ENCODE measurements at places on chromosomes 4 and X.
A peak's percentile ranks its signal among the peaks of the same experiment; 100 is the strongest.

- DNase-seq: peak; percentile 16
Measured at GRCh38 chr4:98828801-98829200, 100.1 kb downstream of the EIF4E start.

GRCh38 chrX:37542791-37543190, 28.7 kb upstream of the LANCL3 start:
- no peak for DNase-seq

GRCh38 chr4:117845270-117845669, 189.0 kb upstream of the NDST3 start:
- DNase-seq: no peak

DNA sequence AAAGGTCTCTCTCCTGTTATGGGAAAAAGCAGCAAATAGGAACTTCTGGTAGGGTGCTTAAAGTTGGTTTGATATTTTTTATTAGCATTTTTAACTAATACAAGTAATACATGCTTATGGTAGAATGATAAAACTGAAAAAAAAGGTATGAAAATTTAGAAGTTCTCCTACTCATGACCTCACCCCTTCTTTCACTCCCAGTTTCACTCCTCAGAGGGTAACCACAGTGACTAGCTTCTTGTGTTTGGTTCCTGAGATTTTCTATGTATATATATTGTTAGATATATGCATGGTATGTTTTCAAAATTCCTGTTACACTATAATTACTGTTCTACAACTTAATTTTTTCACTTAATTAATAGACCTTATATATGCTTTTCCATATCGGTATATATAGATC, 66.5 kb downstream of the AR start:
- no peak for DNase-seq

DNA sequence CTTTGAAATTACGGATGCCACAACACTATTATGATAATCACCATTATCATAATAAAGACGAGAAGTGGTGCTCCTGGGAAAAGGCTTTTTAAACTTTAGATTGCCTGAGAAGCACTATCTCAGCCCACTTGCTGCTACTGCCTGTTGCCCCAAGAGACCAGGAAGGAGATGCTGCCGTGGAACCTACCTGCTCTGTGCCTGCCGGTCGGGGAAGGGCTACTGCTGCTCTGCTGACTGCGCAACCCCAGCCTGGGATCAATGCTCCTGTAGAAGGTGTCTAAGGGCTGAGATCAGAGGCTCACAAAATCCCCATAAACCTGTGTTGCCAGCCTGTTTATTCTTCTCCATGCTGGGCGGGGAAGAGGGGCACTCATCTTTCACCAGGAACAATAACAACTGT, 145.3 kb upstream of the VCX3B start:
- no peak for DNase-seq

DNA sequence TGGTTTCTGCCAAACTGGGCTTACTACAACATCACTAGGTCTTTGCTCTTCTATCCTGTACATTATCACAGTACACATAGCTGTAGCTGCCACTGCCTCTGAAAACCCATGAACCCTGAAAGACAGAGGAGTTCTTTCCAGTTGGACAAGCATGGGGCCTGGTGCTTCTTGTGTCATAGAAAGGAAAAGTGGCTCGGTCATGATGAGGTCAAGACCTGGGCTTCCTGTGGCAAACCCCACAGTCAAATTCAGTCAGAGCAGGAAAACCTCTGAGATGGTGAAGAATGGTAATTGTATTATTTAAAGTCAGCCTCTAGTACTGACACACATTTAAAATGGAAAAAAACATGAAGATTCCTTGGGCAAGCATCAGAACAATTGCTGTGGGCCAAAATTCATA, 133.3 kb upstream of the PRPS2 start:
- DNase-seq: no peak

DNA sequence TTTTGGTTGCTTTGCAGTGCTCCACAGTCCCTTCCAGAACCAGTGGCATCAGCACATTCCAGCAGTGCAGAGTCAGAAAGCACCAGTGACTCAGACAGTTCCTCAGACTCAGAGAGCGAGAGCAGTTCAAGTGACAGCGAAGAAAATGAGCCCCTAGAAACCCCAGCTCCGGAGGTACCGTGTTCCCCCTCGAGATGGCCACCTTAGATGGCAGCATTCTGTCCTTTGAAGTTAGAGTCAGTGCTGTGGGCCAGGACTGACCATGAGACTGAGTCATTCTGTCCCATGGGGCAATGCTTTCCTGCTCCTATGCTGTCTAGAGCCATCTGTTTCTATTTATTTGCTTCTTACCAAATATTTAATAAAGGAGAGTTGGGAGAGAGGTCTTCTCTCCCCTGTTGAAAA, 112.3 kb downstream of the KLHL8 start:
- DNase-seq: peak; percentile 71

DNA sequence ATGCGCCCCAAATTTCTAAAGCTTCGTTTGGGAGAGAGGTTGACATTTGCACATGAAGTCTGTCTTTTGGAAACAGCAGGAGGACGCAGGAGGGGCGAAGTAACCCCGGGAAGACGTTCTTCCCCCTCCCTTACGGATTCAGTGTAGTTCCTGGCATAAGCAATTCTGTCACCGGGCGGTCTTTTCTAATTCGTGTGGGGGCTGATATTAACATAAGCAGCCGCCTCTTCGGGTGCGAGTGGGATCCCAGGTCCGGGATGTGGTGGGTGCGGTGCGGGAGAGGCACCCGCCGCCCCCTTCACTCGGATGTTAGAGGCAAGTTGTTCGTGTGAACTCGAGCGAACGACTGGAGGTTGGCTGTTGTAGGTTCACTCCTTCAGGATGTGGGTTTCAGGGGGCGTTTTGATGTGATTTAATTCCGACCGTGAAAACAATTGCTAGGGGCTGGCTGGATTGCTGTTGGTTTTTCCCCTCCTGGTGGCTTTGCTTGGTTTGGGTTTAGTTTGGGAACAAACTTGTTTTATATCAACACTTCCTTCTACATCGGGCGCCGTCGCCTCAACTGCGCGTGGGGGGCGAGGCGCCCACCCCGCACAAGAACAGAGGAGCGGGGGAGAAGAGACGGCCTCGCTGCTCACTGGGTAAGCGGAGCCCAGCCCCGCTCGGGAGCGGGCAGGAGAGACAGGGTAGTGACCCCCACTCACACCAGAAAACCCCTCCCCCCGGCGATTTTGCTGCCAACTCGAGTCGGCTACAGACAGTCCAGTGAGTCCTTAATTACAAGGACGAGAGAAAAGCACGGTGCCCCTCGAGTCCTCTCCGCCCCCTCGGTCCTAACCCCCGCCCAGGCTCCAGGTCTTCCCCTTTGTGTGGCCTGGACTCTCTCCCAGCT, 2.9 kb upstream of the LEF1 start:
- DNase-seq: peak; percentile 58

DNA sequence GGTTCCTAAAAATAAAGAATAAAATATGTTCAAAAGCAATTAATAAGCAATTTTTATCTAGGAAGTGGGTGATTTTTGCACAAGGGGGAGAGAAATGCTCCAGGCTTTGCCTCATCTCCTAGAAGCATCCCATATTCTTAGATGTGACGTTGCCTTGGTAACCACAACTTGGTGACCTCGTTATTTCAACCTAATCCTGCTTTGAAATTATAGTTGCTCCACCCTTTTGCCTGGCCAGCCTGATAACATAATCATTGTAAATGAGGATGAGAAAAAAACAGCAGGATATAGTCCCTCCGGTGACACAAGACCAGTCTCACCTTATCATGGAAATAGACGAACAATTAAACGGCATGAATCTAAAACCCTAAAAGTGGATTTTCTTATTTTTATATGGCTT, 194.4 kb downstream of the QDPR start:
- DNase-seq: no peak

- peak; percentile 9 for DNase-seq
Measured at GRCh38 chr4:154416190-154416547, 75.4 kb downstream of the DCHS2 start.

DNA sequence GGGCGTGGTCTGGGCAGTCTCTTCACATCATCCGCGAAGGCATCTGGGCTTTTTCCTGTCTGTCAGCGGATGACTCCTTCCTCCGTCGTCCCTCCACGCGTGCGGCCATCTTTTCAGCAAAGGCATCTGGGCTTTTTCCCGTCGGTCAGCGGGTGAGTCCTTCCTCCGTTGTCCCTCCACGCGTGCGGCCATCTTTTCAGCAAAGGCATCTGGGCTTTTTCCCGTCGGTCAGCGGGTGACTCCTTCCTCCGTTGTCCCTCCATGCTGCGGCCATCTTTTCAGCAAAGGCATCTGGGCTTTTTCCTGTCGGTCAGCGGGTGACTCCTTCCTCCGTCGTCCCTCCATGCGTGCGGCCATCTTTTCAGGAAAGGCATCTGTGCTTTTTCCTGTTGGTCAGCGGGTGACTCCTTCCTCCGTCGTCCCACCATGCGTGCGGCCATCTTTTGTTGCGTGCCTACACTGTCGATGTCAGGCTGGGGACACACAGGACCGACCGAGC, 12.3 kb upstream of the TMEM271 start:
- DNase-seq: no peak

DNA sequence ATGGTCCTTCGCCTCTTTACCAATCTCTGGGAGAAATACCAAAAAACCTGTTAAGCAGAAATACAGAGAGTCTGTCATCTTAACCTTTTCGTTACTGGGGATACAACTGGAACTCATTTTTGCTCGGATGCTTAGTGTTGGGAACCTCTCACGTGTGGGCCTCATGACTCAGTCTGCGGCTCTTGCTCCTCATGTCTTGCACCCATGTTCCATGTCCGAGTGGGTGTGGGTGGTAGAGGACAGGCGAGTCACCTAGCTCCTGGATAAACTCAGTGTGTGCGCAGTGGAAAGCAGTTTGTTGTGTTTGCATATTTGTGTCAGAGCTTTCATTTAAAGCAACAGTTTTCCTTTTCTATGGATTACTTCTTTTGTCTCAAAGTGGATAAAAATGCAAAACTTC, 70.6 kb downstream of the TNIP2 start:
- no peak for DNase-seq

DNA sequence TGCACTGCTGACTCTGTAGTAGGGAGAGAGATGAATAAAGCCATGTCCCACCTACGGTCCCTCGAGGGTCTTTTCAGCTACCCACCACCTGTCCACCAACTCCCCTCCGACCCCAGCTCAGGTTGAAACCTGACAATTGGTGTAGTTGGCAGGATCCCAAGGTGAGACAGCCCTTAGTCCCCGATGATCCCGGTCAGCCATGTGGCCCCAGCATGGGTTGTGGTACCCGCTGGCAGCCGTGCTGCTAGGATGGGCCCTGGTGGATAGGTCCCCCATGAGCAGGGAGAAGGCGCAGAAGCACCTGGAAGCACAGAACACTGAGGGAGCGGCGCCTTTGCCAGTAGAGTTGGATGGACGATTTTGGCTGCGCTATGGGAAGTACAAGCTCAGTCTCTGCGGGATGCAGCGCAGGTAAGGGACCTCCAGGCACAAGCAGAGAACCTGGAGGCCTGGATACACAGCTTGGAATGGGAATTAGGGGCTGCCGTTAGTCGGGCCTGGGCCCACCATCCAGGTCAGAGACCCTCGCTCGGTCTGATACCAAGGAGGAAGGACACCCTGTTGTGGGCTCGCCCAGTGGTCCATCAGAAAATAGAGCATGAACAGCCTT, 694.6 kb upstream of the AGA start:
- no peak for DNase-seq

- DNase-seq: no peak
Measured at GRCh38 chr4:168654104-168654847, 157.4 kb downstream of the PALLD start.

- no peak for DNase-seq
Measured at GRCh38 chr4:140213749-140214148, 59.8 kb upstream of the MAML3 start.

GRCh38 chr4:157185363-157185762, 35.2 kb upstream of the GRIA2 start:
- DNase-seq: no peak

GRCh38 chr4:67658302-67658701, 42.7 kb downstream of the UBA6 start:
- DNase-seq: no peak

DNA sequence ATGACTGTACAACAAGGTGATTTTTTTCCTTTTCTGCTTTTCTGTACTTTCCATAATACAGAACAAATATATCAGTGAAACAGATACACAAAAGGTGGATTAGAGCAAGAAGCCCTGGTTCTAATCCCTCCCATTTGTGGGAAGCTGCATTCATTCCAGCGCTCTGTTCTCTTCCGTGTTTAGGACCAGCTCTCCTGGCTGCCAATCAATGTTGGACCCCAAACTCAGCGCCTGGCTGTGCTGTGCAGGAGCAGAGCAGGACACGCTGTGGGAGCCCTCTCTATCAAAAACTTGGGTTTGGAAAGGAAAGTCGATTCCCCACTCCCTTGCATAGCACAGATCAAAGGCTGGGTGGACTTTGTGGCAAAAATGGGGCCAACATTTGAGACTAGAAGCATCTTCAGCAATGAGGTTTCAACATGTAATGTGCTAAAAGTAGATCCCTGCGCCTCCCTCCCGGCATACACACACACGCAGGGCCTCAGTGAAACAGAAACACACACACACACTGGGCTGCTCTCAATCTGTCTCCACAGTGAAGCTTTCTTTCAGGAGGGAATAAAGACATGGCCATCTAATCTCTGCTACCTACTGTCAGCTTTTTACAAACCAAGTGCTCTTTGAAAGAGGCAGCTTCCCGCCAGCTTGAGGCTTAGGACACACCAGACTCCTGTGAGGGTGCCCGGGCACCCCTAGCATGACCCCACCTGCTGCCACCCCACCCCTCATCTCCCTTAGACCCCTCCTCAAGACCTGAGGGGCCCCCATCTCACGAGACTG, 12.2 kb downstream of the WDR1 start:
- no peak for DNase-seq

GRCh38 chr4:147965056-147965455, 233.2 kb downstream of the ARHGAP10 start:
- no peak for DNase-seq

DNA sequence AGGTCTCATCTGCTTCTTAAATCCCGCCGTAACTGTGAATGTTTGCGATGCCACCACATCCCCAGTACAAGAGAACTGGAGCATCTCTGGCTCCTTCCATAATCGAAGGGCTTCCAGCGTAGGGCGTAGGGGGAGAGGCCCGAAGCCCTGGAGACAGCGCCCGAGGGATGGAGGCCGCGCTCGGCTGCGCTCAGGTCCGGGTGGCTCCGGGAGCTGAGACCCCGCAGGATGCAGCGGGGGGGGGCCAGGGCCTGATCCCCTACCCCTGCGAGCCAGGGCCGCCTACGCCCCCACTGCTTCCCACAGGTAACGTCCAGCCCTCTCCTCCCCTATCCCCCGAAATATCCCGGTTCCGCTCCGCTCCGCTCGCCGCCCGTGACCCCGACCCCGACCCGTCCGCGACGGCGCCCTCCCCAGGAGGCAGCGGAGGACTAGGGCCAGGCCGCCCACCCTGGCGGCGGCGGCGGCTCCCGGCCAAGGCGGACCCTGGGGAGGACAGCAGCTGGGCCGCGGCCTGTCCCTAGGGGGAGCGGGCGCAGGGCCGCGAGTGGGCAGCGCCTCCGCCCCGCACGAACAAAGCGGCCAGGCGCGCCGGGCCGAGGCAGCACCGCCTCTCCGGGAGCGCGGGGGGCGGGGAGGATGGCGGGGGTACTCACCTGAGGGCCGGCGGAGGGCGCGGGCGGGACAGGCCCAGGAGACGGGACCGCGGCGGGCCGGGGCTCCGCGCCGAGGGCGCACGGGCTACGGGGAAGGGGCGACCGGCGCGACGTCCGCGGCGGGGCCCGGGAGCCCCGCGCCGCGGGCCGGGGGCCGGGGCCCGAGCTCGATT, 723 bp downstream of the WDFY3 start:
- DNase-seq: peak; percentile 46

Data from SW480 (cell line).